ENCODE measurements at places on chromosomes 1 and 21.

DNA sequence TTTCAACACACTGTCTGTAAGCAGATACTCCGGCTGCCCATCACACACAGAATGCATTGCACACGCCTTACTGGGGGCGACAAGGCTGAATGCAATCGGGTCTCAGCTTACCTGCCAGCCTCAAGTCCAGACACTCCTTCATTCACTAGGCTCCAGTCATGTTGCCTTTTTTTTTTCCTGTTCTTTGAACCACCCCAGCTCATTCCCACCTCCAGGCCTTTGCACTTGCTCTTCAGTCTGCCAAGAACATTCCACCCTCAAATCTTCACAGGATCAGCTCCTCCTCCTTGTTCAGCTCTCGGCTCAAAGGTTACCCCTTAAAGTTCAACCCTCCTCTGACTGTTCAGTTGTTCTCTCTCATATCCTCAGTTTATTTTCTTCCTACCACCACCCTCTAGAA lies 181.9 kb upstream of the ESRRG start:
- DNase-seq: no peak

DNA sequence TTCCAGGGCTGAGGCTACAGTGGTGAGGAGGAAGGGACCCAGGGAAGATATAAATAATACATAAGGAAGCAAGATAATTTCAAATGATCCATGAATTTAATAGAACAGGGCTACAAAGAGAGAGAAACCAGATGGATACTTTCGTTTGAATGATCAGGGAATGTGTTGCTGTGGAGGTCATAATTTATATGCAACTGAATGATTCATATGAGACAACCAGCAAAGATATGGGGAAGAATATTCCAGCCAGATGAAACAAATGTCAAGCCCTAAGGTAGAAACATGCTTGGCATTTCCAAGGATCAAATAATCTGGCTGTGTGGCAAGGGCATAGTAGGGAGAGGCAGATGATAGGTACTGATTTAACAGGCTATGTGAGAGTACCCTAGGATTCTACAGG lies 84.8 kb upstream of the ZC3H11B start:
- no peak for DNase-seq

DNA sequence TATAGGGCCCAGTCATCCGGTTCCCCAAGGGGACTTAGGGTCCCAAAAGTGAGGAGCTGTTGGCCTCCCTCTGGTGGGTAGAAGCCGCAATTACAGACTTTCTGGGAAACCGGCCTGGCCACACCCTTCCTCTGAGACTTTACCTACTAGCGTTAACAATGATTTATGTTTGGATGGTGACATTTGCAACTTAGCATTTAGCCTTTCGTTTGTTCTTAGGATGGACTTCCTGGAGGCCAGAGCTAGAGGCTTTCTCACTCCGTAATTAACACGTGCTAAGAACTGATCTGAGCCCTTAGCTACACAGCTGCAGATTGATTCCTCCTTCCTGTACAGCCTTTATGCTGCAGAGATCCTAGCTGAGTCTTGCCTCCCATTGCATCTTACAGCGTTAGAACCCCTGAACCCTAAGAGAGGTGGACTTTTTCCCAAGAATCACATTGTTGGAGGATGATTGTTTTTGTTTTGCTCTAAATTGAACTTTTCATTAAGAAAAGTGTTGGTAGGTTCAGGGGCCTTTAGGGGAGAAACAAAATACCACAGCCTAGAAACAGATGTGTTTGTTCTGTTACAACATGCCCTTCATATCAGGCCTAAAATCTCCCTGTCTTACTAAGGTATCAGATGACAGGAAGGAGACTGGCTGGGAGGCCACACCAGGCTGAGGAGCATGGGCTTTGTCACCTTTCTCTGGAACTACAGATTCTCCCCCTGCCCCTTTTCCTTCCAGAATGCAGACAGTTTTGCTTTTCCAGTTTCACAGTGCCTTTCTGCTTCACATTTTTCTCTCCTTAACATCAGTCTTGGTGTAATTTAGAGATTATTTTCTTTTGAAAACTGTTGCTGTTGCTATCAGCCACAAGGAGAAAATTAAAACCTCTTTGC lies 1.9 kb downstream of the S100A11 start:
- DNase-seq: peak; percentile 88

DNA sequence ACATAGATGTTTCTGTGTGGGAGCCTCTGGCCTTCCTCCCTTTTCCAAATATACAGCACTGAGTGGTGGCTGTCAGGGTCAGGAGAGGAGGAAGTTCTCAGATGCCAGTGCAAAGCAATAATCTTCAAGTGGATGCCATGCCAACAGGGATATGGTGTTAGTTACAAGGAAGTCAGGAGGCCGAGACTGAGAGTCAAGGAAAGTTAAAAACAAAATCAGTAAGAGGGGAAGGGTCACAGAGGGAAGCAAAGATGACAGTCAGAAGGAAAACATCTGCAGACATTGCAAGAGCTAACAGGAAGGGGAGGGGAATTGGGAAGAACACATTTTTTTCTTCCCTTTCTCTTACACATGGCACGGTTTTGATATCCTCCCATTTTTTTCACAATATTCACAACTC lies 691.4 kb downstream of the ADGRL2 start:
- DNase-seq: no peak

- peak; percentile 70 for DNase-seq
Observed at GRCh38 chr1:182054698-182055326, 6.7 kb downstream of the ZNF648 start.

DNA sequence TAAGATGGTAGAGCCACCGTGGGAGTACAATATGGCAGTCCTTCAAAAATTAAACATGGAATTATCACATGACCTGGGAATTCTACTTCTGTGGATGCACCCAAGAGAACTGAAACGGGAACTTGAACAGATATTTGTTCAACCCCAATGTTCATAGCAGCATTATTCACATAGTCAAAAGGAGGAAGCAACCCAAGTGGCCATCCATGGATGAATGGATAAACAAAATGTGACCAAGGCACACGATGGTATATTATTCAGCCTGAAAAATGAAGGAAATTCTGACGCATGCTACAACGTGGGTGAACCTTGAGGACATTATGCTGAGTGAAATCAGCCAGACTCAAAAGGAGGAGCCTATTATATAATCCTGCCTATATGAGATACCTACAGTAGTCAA lies 22.8 kb upstream of the LAPTM5 start:
- no peak for DNase-seq
